Activated naive CD4-positive, alpha-beta T cell (primary cell): ENCODE measurements at places on chromosomes 6 and 20.

GRCh38 chr6:107592806-107593205, 102.9 kb downstream of the SOBP start:
- no peak for DNase-seq

DNA sequence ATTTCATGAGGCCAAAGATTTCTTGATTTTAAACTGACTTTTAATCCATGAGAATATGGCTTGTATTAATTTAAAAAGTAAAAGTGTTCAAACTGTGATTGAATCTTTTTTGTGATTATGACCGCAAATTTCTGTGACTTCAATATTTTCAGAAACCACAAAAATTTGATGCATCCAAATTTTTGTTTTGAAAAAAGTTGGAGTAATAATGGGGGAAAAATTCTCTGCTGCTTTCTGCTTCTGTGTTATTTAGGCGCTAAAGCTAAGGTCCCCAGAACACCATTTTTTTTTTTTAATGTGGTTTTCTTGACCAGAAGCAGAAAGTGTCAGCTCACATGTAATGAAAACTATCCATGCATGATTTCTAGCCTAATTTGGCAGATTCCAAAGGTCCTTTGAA, 65.3 kb downstream of the GRIK2 start:
- no peak for DNase-seq

DNA sequence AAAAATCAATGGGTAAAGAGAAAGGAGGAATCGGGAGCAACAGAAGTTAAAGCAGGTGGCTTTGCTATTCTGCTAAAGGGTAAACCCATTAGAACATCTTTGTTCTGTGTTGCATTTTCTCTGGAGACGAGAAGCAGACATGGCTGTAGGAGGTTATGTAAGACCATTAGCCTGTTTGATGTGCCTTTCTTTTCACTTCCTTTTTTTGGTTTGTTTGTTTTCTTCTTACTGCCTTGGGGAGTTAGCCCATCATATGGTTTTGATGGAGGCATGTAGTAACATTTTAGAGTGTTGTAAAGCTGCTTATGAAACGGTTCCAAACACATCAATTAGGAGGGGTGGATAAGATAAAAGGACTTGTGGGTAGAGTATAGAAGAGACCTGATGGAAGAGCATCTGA, 131.0 kb downstream of the DOK5 start:
- no peak for DNase-seq

DNA sequence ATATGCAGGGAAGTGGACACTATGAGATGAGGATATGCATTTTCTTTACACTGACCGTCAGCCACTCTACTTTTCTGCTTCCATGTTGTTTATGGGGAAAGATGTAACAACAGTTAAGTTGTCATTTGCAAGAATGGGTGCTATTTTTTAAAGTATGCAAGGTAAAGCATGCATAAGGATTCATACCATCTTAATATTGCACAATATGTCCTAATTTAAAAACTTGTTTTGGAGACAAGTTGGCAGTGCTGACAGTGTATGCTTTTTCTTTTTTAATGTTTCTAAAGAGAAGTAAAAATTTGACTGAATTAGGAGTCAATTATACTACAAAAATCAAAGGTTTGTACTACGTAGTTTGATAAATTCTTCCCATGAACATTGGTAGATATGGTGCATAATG, 435.4 kb downstream of the MMUT start:
- DNase-seq, result no peak

DNA sequence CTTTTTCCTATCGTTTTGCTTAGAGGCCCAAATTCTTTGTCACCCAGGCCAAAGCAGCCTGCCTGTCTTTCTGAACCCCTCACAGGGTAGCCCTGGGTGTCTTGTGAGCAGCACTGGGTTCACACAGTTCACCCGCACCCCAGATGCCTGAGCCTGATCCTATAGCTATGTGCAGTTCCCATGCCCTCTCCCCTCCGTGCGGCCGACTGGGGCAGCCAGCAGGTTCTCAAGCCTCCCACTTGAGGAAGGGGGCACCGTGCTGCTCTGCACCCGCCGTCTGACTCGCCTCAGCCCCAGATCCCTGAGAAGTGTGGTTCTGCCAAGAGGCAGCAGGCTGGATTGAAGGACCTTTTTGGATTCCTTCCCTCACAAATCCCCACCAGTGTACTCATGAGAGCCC, 89.0 kb downstream of the PSMB1 start:
- no peak for DNase-seq

DNA sequence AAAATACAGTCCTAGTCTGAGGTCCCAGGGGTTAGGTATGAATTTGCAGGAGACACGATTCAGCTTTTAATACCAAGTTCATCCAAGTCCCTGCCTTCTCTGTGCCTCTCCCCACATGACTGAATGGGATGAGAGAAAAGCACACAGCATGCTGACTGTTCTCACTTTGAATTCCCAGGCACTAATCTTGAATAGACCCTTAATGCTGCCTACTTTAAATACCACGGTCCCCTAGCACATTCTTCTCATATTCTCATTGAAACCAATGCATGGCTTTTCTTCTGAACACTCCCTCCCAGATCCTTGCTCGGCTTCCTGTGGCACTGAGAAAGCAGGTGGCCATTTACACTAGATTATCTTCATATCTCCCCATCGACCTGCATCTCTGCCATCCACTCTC, 30.1 kb upstream of the SCAF8 start:
- DNase-seq, result no peak

GRCh38 chr20:23874747-23875146, 4.8 kb downstream of the CST5 start:
- DNase-seq, result no peak
